GM12864 (cell line): ENCODE measurements at places on chromosomes 1 and 21.

GRCh38 chr1:76354236-76354635 lies 279.7 kb downstream of the ST6GALNAC3 start:
- DNase-seq, result no peak

DNA sequence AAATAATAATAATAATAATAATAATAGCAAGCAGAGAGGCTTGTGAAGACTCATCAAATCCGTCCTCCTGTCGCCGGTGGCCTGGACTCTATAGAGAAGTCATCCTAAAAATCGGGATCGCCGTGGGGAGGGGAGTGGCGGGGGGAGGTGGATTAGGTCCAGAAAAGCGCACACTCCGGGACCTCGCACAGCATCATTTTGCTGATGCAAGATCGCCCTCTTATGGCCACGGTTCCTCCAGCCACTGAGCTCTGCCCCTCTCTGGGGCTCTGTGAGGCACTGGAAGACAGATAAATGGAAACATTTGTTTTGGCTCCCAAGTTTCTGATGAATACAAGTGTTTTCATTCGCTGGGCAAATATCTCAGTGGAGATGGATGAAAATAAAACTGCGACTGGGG lies 612.0 kb downstream of the MATN1 start:
- no peak for DNase-seq

- DNase-seq, result no peak
These were observed 780 bp upstream of the CROCC start for GRCh38 chr1:16920951-16921350.

GRCh38 chr21:36747815-36748383 lies 49.0 kb downstream of the SIM2 start:
- DNase-seq, result no peak

GRCh38 chr1:179141592-179142251 lies 59.9 kb downstream of the TOR3A start:
- no peak for DNase-seq

- peak; percentile 60 for DNase-seq
These were observed 10.1 kb upstream of the SESN2 start for GRCh38 chr1:28249013-28249865.

DNA sequence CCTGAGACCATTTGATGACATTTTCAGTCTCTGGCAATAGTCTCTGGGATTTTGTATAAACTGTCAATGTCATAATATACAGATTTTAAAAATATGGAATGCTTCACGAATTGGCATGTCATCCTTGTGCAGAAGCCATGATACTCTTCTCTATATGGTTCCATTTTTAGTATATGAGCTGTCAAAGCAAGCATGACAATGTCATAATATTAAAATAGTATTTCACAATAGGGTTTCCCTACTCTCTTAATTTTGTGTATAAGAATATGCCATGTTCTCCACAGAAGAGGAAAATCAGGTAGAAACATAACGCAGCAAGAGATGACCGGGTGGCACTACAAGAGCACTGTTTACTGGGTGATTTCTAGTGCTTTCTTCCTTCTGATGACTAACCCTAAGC lies 8.3 kb upstream of the DIPK1A start:
- no peak for DNase-seq

DNA sequence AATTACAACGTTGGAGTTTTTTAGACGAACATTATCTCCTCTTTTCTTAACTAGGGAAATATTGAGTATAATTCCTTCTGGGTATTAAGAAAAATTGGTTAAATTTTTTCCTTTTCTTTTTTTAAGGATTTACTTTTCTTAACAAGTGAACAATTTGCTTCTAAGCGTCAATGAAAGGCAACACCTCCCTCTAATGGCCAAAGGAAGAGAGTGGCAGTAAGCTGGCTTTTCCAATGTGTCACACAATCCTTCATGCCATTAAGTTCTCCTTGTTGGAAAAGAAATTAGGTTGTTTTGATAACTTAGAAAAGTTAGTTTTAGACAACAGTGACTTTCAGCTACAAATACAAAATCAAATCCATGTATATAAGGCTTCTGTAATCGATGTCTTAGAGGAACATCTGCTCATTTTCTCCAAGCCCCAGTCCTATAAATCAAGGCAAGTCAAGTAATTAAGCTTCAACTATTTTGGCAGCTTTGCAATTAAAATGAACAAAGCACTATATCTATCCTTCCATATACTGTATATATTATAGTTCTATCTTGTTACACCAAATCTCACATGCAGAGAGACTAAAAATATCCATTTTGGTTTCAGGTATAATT lies 62.8 kb downstream of the EDEM3 start:
- no peak for DNase-seq

- DNase-seq, result peak; percentile 71
These were observed 46.8 kb upstream of the TARDBP start for GRCh38 chr1:10965546-10966226.

- DNase-seq, result no peak
These were observed 124.5 kb downstream of the TPR start for GRCh38 chr1:186250529-186250928.

DNA sequence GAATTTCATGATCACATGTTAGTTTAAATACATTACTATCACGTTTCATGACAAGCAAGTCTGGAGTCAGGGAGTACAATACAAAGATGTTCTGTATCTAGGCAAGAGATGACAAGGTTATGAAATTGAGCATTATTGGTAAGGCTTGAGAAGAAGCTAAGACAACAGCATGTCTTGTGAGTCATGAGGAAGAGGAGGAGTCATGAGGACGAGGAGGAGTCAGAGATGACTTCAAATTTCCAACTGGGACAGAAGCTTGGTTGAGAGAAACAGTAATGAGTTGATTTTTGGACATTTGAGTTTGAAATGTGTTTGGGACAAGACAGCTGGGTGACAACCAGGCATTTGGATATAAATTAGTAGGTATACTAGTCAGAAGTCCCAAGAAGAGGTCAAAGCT lies 4.3 kb upstream of the UBE2U start:
- DNase-seq, result no peak

GRCh38 chr1:200206761-200207160 lies 179.3 kb downstream of the NR5A2 start:
- DNase-seq, result no peak

DNA sequence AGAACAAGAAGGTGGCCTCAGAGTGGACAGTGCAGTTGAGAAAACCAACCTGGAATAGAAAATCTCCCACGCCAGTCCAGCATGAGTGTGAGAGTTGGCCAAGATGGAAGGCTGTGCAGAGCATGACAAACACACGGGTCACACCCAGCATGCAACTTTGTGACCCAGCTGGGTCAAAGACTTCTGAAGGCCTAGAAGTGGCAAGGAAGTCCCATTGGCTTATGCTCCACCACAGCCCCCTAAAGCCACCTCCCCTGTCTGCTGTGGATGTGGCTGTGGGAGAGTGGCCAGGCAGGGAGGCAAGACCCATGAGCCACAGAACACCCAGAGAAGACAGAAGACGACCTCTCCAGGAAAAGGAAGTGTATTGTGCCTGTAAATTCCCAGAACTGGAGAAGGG lies 13.6 kb downstream of the BATF3 start:
- DNase-seq, result no peak

DNA sequence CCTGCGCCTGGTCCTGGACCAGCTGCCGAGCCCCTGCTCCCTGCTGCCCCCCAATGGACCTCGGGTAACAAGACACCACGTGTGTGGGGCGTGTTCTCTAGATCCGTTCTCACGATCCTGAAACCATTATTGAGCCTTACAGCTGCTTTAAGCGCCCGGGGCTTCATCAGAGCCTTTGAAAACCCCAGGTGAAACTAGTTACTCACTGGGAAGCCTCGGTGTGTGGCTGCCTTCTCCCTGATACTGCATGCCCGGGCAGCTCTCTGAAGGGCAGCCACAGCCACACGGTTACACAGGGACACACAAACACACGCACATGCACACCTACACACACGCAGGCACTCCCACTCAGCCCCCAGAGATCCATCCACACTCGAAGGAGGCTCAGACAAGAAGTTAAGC lies 5.3 kb downstream of the HES2 start:
- DNase-seq, result peak; percentile 39

DNA sequence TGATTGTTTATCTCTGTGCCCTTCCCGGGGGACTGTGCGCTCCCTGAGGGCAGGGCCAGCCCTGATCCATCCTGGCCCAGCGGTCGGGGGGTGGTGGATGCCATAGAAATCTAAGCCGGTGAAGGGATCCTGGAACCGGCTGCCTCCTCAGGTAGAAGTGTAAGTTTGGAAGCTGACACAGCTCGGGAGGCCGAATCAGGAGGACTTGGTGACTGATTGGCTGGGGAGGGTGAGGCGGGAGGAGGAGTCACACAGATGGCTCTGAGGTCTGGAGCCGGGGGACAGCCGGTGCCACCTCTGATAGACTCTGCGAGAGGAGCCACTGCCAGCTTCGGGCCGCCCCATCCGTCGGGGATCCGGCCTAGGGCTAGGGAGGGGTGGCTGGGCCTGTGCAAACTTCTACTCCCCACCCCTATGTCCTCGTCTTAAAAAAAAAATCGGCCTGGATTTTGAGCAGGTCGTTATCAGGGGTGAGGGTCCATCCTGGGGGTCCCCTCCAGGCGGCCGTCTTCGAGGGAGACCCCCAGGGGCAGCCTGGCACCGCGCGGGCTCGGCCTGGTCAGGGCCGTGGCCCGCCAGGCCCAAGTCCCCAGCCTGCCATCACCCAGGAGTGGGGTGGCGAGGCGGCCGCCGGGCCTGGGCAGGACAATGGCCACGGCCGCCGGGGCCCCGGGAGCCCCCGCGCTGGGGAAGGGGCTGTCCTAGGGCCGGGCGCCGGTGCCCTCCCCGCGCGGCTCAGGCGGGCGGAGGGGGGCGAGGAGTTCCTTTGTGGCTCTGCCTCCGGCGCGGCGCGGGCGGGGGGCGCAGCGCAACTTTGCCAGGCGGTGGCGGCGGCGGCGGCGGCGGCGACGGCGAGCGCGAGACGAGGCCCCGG lies 708 bp upstream of the ZNF362 start:
- DNase-seq, result peak; percentile 30
